GM19239 (cell line): ENCODE measurements at places on chromosomes 7 and 10.

GRCh38 chr10:75828413-75828812 lies 397.0 kb downstream of the LRMDA start:
- DNase-seq: no peak

DNA sequence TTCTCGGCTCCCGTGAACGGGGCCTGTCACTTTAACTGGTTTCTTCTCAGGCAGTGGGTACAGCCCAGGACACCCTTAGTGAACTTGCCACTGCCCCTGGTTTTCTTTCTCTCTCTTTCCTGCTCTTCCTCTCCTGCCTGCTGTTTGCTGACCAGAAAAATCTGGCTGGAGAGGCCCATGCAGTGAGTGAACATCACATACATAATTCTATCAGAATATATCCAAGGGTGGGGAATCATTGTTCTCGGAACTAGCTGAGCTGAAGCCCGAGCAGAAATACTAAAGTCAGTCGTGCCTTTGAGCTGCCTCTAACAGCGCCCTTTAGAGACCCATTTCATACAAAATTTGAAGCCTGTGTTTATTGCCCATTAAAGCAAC lies 501.5 kb upstream of the GALNT17 start:
- DNase-seq: no peak

GRCh38 chr7:107592361-107593024 lies 12.4 kb downstream of the BCAP29 start:
- DNase-seq: no peak

DNA sequence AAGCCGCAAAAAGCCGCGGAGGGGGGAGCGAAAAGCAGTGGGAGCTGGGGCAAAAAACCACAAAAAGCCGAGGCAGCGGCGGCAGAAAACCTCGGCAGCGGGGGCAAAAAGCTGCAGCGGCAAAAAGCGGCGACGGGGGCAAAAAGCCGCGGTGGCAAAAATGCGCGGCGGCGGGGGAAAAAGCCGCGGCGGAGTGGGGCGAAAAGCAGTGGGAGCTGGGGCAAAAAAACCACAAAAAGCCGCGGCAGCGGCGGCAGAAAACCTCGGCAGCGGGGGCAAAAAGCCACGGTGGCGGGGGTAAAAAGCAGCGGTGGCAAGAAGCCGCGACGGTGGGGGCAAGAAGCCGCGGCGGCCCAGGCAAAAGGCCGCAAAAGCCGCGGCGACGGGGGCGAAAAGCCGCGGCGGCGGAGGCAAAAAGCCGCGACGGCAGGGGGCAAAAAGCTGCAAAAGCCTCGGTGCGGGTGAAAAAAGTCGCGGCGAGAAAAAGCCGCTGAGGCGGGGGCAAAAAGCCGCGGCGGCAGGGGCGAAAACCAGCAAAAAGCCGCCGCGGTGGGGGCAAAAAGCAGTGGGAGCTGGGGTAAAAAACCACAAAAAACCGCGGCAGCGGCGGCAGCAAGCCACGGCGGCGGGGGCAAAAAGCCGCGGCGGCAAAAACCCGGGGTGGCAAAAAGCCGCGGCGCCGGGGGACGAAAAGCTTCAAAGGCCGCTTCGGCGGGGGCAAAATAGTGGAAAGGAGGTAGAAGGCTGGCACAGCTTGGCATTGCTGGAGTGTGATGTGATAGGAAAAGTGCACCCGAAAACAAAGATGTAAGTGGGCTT lies 135.9 kb downstream of the ZNF92 start:
- no peak for DNase-seq

GRCh38 chr10:125024497-125025234 lies 82.7 kb downstream of the ZRANB1 start:
- no peak for DNase-seq

DNA sequence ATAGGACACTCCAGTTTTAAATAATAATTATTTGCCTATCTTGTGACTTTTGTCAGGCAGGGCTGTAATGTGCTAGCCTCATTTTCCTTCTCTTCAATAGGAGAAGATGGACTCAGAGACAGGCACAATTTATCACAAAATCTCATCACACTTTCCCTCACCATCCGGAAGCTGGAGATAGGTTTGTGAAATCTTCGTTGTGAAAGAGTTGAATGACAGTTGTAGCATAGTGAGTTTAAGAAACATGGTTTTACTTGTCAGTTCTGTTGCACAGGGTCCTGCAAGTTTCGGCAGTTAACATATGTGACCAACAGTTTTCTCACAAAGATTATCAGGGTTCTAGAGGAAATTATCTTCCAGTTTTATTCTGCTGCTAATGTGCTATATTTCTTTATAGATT lies 37.7 kb upstream of the MAP3K8 start:
- no peak for DNase-seq

GRCh38 chr10:123884351-123884906 lies 7.2 kb downstream of the CPXM2 start:
- no peak for DNase-seq

GRCh38 chr7:76037310-76037709 lies 10.5 kb downstream of the STYXL1 start:
- no peak for DNase-seq

GRCh38 chr10:22322641-22323160 lies 1.8 kb downstream of the BMI1 start:
- DNase-seq: no peak
